Posterior vena cava (tissue), 2 donors: ENCODE measurements at places on chromosomes 4 and X. TPM values are rescaled to one million over a fixed set of nuclear protein-coding genes. Genes with fewer than 3 reads are reported as not detected.

GRCh38 chrX:118502161-118502789, 6.7 kb downstream of the DOCK11 start:
- no peak for DNase-seq

GRCh38 chrX:12319003-12319519, 180.8 kb downstream of the FRMPD4 start:
- DNase-seq, result no peak

- DNase-seq, result peak; percentile 69
Measured at GRCh38 chr4:2067446-2068197, 8.5 kb downstream of the NAT8L start.

DNA sequence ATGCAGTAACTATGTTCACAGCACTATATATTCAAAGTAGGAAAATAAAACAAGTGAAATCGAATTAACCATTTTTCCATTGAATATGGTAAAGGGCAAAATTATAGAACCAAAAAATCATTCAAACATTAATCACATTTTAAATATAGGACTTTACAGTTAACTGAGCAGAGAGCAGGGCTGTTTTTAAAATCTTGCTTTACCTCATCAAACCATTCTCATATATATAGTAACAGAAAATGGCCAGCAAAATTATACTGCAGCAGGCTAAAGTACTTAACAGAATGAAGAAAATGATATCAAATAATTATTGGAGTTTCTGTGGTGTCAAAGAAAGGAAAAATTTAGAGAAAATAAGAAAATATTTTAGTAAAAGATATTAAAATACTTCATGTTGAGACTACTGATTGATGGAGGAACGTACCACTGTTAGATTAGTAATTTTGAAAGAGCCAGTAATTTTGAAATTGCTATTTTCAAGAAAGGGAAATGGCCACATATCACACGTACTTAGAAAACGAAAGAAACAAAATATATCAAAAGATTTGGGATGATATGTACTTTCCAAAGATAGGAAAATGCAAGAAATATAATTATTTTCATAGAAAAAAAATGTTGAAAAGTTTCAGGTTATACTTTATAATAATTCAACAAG, 813.7 kb downstream of the DMD start:
- no peak for DNase-seq

GRCh38 chrX:24566240-24566639, 80.9 kb downstream of the PCYT1B start:
- no peak for DNase-seq

DNA sequence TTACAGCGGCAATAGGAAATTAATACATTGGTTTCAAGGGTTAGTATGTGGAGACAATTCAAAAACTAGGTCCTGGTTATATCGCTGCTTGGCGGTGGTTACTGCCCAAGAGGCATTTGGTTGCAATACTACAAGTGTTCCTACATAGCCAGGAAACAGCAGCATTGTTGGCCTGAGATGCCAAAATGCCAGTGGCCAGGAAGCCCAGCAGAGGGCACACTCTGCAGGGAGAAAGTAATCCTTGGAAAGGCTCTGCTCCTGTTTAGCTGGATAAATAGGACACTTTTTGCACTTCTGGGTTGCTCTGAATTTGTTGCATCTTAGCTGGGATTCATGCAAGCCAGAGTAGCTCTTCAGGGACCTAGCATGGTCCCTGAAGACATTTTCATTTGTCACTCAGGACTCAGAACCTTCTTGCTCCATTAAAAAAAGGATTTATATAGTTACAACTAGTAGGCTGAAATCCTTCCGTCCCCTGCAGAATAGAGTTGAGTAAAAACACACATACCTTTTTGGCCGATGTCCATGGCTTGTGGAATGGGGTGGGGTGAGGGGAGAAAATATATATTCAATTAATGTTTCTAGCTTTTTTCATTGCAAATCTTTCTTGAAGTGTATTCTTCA, 8.1 kb upstream of the GPR119 start:
- DNase-seq, result peak; percentile 77

GRCh38 chr4:39637586-39638353, 895 bp downstream of the SMIM14 start:
- DNase-seq, result peak; percentile 88

The DCLK2 gene
- total RNA-seq, result 11.1 TPM

The SSX2B gene
- total RNA-seq, result not detected

The TMPRSS11A gene
- total RNA-seq, result not detected

The ASB12 gene
- not detected for total RNA-seq

The IL13RA2 gene
- 0.38 TPM for total RNA-seq
